G401 (cell line): ENCODE measurements at places on chromosomes 5 and 9. TPM values are rescaled to one million over a fixed set of nuclear protein-coding genes. Genes with fewer than 3 reads are reported as not detected.

Gene SH2D3C
- 4.6 and 6.5 TPM in 2 replicates for total RNA-seq

GRCh38 chr5:53257806-53258373, 148.3 kb upstream of the MOCS2 start:
- DNase-seq: no peak

DNA sequence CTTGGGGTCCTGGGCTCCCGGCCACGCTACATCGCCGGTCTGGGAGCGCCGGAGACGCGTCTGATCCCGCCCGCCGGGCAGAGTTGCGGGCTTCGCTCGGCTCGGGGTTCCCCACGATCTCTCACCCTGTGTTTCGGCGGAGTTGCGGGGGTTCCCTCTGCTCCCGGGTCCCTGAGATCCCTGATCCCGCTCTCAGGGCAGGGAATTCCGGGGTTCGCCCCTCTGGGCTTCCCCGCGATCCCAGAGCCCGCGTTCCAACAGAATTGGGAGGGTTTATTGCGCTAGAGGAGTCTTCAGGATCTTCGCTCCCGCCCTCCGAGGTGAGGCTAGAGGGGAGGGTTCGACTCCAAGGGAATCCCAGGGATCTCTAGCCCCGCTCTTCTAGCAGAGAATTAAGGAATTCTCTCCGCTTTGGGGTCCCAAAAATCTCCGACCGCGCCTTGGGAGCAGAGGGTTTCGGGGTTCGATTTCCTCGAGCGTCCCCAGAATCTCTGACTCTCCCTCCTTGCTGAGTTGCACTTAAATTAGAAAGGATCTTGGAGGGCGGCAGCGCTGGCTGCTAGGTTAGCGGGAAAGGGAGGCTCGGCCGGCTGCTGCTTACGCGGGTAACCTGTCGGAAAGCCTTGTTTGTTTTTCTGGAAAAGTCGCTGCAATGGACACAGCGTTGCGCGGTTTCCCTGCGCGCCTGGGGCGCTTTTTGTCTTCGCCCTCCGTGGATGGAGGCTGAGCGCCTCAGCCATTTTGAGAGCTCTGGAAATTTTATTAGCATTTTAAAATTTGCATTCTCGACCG, 1.3 kb downstream of the DMRT1 start:
- DNase-seq: no peak

- no peak for DNase-seq
These were observed 21.0 kb downstream of the SKIC3 start for GRCh38 chr5:95533761-95534160.

GRCh38 chr5:89377767-89378455, 494.9 kb upstream of the MEF2C start:
- DNase-seq: no peak

- DNase-seq: no peak
These were observed 1269.9 kb downstream of the FOXD4L5 start for GRCh38 chr9:64015136-64015535.

- DNase-seq: no peak
These were observed 315.9 kb upstream of the RPS23 start for GRCh38 chr5:82594097-82594496.

DNA sequence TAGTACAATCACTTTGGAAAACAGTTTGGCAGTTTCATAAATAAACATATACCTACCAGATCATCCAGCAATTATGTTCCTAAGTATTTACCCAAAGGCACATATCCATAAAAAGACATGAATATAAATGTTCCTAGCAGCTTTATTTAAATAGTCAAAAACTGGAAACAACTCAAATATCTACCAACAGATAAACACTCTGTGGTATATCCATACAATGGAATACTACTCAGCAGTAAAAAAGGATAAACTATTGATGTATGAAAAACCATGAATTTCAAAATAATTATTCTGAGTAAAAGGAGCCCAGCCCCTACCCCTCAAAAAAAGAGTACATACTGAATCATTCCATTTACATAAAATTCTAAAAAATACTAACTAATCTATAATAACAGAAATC, 232.7 kb upstream of the SLC30A5 start:
- no peak for DNase-seq

- DNase-seq: no peak
These were observed 56.0 kb downstream of the KIAA0825 start for GRCh38 chr5:94562327-94562971.

DNA sequence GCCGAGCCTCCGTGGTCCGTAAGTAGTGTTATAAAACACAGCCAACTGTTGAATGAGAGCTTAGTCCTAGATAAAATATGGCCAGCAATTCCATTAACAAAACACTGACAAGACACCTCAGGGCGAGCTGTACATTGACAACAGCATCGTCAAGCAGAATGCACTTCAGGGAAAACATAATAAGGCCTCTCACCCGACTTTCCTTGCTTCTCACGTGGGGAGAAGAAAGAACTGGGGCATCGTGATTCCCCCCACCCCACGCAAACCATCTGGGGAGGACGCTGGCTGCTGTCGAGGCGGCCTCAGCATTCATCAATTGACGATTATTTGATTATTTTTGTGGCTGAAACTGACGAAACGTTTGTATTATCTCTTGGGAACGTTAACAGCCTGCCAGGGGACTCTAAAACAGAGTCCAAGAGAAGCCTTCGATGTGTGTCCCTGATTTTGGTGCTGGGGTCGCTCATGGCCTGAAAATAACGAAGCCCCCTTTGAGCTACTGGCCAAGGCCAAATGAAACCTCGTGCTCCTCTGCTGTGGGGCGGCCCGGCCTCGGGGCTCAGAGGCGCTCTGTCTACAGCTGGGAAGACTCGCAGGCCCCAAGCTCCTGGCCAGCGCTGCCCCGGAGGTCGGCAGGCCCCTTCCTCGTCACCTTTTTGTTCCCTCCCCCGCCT, 464 bp downstream of the GDF9 start:
- no peak for DNase-seq

DNA sequence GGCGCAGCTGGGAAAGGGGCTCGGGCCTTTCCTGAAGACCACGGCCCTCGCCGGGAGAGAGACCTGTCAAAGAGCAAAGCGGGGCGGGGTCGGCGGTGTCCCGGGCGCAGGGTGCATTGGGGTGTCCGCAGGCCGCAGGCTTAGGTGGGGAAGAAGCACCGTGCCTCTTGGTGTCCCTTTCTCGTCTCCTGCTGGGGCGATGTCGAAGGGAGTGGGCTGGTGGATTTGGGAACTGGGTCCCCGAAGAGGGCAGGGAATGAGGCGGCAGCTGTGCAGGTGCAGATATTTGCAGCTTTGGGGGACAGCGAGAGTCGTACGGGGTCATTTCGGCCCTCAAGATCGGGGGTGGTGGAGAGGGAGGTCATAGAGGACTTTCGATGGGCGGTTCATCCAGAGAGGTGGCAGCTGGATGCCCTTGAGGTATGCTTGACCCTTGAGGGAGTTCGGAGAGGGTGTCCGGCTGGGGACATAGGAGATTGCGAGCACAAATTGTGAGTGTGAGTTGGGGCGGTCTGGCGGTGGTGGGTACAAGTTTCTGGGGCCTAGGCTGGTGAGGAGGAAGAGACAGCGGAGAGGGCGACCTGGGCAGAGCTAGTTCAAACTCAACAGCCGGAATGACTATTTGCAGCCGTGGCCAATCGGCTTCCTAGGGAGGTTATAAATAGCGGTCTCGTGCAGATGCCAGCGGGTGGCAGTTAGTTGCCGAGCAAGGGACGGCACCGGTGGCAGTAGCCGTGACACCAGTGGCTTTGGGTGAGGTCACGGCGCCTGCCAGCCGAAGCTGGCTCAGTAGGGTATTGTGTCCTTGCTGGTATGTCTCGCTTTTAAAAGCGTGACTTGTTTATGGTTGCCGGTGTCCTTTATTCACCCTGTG, 601 bp downstream of the NNT start:
- DNase-seq: peak; percentile 74
